ENCODE measurements at places on chromosomes 16 and 17.

DNA sequence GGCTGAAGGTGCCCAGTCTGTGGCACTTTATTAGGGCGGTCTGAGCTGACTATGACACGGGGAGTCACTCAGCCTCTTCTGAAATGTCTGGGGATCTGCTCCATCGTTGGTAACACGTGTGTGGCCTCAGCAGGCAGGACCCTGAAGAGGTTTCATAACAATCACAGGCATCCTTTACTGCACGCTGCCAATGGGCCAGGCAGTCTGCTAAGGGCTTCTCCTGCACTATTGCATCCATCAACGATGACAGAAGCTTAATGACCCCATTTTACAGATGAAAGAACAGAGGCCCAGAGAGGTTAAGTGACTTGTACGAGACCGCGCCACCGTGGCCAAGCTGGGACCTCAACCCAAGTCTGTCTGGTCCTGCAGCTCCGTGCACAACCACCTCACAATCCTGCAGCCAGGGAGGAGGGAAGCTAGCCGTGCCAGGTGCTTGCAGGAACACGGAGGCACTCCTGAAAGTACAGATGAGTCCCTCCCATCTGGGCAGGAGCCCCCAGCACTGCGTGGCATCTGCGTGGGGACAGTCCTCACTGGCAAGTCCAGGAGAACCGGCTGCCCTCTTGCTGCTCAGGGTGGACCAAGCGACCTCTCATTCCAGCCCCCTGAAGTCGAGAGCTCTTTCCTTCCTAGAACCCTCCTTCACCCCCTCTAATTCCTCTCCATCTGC lies 40.0 kb downstream of the RPH3AL start:
- DNase-seq: no peak

DNA sequence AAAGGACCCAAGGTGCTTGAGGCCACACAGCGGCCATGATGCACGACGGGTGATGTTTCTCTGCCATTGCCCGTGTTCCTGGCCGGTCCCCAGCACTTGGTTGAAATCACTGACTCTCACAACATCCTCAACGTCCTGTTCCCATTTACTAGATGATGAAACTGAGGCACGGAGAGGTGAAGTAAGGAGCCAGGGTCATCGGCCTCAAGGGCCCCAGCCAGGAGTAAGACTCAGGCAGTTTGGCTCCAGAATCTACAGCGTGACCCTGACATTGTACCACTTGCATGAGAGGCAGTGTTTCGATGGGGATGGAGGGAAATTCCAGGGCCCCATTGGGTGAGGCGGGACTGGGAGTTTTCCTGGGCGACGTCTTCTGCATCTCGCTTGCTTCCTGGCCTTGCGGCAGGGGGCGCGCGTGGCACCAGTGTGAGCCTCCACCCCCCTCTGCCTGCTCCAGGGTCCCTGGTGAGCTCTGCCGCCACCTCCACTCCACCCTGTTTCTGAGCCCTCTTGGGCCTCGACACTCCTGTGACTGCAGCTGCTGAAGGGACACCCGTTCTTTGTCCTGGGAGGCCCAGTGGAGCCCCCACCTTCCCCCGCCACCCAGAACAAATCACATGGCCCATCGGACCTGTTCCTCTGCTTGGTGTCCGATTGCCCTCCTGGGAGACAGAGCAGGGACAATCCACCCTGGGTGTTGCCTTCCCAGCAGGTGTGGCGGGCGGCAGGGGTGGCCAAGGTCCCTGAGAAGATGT lies 133.0 kb upstream of the GSE1 start:
- no peak for DNase-seq

DNA sequence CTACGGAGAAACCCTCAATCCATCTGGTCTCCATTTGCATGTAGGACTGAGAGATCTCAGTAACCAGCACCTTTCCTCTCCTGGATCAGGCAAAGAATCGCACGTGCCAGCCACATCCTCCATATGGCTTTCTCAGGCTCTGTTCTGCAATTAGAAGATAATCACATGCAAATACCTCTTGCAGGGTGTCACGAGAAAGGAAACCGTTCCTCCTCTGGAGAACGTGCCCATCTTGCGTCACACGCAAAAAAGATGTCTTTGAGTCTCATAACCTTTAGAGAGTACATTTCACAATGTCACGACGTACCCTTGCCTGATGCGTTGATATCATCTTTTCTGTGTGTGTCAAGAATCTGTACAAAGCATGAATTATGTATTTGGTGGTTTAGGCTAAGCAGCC lies 36.2 kb upstream of the DNAH17 start:
- no peak for DNase-seq

DNA sequence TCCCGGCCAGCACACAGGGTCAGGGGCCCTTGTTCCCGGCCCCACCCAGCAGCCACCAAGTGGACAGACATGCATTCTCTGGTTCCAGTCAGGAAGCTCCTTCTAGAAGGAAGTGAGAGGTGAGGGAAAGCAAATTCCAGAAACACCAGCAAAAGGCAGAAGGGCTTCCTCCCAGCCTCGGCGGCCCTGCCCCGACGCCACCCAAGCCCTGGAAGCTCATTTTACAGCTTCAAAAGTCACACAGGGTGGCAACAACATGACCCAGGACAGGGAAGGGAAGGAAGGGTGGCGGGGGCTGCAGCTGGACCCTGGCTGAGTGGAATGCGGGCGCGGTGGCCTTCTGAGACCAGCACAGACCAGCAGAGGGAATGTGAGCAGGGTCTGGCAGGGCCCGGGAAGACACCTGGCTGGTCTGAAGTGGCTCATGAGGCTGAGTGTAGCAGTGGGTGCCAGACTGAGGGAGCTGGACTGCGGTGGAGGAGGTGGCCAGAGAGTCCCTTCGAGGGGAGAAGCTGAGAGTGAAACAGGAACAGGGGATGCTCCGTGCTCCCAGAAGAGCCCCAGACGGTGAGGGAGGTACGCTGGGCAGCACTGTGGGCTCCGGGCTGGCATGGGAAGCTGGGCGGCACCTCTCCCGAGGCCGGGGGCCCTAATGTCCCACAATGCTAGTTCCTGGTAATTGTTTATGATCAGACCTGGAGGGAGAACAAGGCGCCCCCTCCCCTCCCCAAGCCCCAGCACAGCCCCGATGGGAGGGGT lies 1.9 kb upstream of the UNC13D start:
- DNase-seq: no peak

- no peak for DNase-seq
Measured at GRCh38 chr17:46192439-46193150, 634 bp downstream of the KANSL1 start.

GRCh38 chr16:69100071-69100691 lies 5.3 kb upstream of the HAS3 start:
- no peak for DNase-seq

DNA sequence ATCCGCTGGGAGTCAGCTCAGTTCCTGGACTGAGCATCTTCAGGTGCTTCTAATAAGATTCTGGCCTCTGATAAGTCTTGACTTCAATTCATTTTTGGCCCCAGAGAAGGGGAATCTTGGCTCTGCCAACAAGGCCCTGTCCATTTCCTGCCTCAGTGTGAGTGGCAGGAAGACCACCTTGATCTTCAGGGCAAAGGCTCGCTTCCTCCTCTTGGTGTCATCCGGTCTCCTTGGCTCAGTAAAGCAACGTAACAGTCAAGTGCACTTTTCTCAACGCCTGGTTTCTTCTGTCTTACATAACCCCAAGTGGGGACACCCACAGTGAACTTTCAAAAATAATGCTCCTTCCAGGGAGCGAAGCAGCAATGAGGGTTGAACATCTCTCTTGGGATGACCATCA lies 169.8 kb downstream of the PRKCB start:
- DNase-seq: no peak

DNA sequence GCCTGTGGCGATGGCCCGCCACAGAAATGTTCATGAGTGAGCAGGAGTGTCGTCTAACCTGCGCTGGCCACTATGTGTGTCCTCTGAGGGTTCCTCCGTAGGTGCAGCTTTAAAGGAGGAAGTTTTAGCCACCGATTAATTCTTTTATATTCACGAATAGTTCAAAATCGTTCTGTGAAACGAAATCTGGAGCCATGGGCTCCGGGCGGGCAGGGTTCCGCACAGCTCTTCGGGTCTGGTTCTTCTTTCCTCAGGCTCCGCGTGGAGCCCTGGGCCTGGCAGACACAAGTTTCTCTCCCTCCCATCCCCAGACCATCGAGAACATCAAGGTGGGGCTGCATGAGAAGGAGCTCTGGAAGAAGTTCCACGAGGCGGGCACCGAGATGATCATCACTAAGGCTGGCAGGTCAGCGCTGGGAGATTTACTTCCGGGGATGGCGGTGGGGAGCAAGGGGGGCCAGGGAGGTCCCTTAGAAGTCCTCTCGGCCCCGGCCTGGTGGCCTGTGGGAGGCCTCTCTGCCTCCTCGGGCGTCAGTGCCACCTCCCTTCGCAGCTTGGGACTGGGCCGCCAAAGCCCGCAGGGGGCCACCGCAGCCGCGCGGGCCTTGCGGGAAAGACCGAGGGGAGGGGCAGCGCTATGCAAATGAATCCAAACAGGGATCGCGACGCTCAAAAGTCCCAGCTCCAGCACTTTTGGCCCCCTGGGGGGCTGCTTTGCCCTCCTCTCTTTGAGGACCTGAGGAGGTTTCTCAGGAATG lies 5.2 kb downstream of the TBX4 start:
- DNase-seq: no peak

DNA sequence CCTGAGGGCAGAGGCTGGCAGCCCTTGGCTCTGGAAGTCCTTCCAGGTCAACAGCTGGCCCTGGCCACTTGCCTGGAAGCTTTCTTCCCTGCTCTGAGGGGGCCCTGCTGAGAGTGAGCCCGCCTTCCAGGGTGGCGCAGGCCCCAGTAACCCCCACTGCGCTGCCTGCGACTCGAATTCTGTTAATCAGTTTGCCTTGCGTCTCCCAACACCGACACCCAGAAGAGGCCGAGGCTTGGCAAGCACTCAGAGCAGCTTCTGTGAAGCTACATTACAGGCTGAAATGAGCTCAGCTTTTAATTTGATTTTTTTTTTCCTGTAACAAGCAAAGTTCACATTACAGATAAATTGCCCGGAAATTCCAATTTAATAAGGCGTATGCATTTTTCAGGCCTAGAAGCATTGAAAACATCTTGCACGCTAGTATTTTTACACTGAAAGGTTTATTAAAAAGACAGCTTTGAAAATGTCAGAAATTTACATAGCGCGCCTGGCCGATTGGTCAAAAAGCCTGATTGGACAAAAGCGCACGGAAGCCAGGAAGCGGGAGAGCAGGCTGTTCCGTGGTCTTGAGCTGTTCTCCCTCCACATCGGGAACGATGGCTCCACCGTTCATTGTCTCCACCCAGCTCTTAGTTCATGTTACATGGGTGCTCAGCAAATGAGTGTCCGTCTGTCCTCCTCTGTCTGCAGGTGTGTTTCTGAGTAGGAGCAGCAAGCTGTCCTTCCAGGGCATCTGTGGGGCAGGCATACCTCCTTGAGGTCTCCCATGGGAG lies 65.5 kb upstream of the HSBP1 start:
- DNase-seq: no peak

DNA sequence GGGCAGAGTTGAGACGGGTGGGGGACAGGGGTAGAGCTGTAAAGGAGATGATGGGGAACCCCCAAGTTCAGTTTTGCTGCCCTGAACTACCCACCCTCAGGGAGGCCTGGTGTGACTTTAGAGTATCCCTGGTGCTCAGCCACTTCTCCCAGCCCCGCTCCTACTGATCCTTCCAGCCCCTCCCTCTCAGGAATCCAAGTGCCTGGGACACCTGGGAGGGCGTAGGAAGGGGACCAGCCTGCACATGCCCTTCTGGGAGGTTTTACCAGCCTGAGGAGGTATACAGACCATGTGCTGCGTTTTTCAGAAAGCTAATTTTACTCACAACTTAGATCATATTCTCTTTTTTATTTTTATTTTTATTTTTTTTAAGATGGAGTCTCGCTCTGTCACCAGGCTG lies 4.1 kb downstream of the ST6GALNAC2 start:
- DNase-seq: no peak

- DNase-seq: no peak
Measured at GRCh38 chr16:6827931-6828330, 504.7 kb upstream of the RBFOX1 start.

DNA sequence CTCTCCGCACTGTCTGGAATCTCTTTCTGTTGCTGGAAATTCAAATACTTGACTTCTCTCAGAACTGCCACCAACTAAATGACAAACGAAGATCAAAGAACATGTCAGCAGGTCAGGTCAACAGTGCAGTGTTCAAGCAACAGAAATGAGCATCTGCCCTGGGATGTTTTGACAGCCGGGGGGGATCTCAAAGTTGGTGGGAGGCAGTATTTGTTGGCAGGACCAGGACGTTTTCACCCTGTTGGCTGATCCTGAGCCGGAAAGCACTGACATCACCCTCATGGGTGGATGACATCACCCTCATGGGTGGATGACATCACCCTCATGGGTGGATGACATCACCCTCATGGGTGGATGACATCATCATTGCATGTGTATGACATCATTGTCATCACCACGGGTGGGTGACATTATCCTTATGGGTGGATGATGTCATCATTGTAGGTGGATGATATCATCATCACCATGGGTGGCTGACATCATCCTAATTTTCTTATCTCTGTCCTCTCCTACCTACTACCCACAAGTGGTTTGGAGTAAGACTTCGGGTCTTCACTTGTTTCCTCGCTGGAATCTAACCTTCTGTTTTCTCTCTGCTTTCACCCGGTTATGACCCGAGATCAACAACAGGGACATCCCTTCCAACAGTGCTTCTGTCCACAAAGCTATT lies 18.9 kb downstream of the DNAH17 start:
- no peak for DNase-seq

DNA sequence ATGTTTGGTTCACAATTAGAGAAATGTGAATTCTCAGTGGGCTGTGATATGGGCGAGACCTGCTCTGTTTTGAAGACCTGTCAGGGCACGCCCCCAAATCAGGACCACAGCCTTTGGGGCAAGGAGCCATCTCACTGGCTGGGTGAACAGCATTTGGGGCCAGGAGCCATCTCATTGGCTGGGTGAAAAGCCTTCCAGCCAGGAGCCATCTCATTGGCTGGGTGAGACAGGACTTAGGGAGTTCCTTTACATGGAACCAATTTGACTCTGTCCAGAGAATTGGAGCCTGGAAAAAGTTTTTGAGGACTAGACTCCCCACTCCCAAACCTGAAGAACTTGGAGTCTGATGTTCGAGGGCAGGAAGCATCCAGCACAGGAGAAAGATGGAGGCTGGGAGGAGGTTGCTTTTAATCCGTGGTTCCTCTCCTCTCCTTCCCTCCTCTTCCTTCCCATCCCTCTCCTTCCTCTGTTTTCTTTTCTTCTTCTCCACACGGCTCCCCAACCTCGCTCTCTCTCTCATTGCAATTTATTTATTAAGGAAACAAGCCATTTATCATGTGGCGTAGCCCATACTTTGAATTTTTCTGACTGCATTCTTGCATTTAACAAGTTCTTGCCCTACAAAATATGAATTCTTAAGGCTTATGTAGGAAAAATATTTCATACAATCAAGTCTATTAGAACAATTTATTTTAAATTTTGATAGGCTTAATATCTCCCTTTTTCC lies 19.7 kb downstream of the FOXL1 start:
- DNase-seq: no peak

DNA sequence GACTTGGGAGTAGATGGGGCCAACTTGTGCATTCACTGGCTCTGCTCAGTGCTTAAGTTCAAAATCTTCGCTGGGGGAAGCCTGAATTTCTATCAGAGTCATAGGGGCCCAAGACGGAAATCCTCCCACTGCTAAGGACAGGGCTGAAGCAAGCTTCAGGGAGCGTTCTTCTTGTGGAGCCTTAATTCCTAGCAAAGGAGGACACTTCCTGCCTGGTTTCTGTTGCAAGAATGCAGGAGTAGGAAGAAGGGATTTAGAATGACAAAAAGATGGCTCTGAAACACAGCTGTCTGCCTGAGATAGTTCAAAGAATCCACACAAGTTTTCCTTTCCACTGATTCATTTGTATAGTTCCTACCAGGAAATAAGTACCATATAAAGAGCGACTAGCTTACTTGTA lies 26.4 kb downstream of the PSME3IP1 start:
- no peak for DNase-seq
